ENCODE measurements at places on chromosomes 1 and 21.

DNA sequence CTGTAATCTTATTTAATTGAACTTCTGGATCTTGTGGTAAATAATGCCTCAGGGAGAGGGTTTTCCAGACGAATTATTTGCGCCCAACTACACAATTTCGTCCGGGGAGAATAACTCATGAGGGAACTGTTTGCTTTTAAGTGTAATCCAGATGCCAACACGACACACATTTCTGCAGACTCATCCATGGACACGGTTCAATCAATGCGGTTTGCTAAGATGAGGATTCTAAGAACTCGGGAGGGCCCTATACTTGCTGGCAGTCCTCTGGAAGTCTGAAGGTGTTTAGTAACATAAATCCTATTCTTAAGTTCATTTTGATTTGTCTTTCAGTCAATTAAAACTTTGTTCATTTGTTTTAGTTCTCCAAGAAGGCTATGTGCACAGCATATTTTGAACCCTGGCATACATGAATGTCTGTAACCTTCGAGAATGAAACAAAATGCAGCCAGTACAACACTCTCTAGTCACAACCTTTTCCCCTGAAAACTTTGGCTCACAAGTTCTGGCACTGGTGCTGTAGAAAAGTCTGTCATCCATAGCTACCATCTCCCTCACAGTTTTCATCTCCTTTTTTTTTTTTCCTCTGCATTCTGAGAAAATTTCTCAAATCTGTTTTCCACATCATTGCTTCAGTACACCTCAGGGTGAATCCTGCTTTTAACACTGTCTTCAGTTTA lies 38.8 kb downstream of the DIPK1A start:
- no peak for DNase-seq

- DNase-seq: no peak
Observed at GRCh38 chr1:193356249-193356648, 169.8 kb upstream of the B3GALT2 start.

GRCh38 chr1:46676531-46676930 lies 4.9 kb downstream of the TEX38 start:
- DNase-seq: no peak

DNA sequence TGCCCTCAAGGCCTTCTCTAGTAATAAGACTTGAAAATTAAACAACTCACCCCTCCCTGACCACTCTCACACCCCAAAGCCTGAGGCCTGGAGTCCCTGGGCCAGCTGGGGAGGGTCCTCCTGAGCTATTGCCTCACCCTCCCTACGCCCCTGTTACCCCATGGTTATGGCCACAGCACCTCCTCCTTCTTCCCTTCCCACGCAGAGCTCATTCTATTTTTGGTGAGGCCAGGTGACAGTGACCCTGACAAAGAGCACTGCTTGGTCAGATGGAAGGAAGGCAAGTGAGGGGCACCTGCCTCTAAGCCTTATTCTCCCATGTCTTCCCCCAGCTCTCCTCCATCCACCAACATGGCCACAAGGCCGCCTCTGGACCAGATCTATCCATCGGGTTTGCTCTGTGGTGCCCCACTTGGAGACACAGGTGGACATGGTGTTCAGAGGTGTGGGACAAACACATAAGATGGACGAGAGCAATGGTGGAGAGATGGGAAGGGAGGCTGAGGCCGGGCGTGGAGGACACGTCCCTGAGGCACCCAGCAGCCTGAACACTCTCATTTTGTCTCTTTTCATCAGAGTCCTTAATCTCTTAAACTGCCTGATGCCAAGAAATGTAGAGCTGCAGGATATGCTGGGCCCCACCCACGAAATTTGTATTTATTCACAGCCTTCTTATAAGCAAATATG lies 42.6 kb downstream of the FCRL5 start:
- no peak for DNase-seq

- peak; percentile 65 for DNase-seq
Observed at GRCh38 chr1:193538680-193539079, 352.3 kb upstream of the B3GALT2 start.

DNA sequence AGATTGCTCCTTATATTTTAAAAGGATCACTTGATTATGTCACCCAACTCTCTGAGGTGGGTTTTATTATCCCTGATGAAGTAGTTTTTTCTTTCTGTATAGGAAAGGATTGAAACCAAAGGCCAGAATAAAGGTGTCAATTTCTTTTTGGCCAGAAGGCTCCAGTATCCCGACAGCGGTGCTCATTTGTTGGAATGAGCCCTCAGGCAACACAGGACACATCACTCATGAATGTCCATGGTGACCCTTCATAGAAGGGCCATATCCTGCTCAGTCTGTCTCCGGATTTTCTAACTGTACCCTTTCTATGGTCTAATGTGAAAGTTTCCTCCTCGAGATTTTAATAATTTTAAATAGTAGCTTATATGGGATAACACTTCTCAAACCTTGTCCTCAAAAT lies 171.3 kb upstream of the USP24 start:
- no peak for DNase-seq

DNA sequence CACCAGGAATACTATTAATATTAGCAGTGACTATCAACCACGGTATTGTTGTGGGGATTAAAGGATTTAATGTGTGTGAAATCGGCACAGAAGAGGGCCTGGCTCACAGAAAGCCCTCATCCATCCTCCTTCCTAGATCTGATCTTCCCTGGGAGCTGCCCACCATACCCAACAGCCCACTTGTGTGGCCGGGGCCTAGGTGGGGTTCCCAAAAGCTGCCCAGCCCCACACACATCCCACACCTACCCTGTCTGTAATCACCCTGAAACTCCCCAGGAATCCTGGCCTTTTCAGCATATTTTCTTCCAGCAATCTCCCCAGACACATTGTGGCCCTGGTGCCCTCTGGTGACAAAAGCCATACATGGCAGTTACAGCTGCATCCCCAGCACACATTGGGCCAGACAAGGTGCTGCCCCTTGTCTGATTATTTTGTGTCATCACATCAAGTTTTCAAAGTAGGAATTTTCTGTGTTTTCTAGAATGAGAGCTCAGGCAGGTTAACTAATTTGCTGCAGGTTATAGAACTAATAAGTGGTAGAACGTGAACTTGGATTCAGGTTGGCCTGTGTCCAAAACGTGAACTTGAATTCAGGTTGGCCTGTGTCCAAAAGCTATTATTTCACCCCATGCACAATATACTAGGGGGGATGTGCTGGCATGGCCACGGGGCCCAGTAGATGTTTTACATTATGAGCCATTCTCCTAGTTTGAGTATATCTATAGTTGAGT lies 5.3 kb upstream of the SLC6A9 start:
- DNase-seq: peak; percentile 79

GRCh38 chr1:38558500-38559445 lies 300.8 kb downstream of the RRAGC start:
- DNase-seq: peak; percentile 19

DNA sequence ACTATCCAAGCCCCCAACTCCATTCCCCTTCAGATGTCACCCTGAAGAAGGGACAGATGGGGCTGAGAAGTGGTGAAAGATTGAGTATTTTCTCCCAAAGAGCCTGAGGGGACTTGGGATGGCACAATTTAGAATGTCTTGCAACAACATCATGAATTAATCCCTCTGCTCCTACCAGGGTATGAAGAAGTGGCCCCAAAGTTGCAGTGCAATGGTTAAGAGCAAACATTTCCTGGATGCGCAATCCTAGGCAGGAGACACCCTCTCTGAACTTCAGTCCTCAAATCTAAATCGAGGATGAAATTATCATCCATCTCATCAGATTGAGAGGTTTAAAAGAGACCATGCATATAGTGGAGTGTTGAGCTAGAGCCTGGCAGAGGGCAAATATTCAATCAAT lies 28.6 kb upstream of the CITED4 start:
- DNase-seq: no peak

- DNase-seq: no peak
Observed at GRCh38 chr1:234643111-234643849, 33.3 kb upstream of the IRF2BP2 start.
